ENCODE measurements at places on chromosomes 3 and 15.

DNA sequence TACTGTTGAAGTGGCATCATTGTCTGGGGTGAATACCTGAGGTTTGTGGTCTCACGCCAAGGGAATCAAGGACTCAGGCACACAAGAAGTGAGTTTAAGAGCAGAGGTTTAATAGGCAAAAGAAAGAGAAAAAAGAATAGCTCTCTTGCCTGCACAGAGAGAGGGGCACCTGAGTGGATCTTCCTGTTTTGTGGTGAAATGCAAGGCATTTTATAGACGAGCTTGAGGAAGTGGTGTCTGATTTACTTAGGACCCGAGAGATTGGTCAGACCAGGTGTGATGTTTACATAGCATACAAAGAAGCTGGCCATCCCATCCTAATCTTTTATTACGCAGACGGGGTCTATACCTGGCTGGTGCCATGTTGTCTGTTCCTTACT is 13.2 kb downstream of the CCR5 start:
- no peak for DNase-seq

- DNase-seq = no peak
Observed at GRCh38 chr3:14434126-14434497, 31.7 kb downstream of the SLC6A6 start.

GRCh38 chr15:95368755-95369601 is 961.5 kb upstream of the NR2F2 start:
- no peak for DNase-seq

DNA sequence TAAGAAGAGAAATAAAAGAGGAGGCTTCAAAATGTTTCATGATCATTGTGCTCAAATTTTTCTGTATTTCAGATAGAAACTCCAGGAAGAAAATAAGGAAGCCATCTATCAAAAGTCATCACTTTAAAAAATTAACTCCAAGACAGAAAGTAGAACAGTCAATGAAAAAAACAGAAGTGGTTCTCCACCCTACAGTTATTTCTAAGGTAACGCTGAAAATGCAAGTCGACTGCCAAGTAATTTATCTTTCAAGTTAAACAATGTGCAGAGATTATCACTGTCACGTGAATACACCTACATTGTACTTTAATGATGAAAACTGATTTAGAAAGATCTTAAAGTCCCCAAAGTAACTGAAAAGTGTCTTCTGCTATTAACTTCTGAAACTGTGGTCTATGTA is 78.5 kb upstream of the SNRPA1 start:
- DNase-seq = no peak

DNA sequence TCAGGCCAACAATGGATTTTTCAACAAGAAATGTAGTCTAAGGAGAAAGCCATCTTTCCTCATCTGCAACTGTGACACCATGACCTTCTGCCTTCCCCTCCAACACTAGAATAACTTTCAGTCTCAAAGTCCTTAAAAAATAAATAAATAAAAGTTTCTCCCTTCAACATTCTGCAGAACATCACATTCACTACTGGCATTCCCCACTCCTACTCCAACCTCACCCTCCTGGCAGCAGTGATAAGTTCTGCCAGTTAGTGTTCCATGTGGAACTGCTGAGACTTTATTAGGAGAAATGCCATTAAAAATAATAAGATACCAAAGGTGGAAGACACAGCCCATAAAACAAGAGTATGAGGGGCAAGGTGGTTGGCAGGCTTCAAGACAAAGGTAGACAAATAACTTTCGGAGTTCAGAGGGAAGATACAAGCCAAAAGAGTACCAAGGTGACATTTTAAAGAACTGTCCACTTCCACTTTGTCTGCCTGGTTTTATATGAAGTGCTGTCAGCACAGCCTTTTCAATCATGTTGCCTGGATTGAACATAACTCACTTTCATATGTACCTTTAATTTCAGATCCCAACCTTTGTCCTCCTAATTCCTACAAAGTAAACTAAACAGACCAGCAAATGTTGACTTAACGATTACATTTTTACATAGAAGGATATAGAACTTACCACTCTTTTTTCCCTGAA is 37.5 kb upstream of the RSL24D1 start:
- no peak for DNase-seq

DNA sequence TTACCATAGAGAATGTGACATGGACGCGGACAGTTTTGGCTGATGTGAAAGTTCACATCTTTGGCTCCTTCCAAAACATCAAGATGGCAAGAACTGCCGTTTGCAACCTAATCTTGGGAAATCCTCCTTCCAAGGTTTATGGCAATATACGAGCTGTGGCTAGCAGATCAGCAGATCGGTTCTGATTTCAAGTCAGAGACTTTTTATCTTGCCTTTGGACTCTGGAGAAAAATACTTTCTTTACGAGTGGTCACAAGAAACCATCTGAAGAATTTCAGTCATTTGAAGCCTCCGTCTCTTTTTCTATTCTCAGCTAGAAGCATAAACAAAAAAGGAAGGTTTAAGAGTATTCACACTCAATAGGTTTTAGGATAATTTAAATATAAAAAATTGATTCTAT is 153.5 kb upstream of the MEIS2 start:
- DNase-seq = no peak

GRCh38 chr15:59688423-59688781 is 718 bp downstream of the BNIP2 start:
- DNase-seq = no peak

GRCh38 chr3:78154521-78155186 is 1114.8 kb downstream of the ROBO2 start:
- no peak for DNase-seq

DNA sequence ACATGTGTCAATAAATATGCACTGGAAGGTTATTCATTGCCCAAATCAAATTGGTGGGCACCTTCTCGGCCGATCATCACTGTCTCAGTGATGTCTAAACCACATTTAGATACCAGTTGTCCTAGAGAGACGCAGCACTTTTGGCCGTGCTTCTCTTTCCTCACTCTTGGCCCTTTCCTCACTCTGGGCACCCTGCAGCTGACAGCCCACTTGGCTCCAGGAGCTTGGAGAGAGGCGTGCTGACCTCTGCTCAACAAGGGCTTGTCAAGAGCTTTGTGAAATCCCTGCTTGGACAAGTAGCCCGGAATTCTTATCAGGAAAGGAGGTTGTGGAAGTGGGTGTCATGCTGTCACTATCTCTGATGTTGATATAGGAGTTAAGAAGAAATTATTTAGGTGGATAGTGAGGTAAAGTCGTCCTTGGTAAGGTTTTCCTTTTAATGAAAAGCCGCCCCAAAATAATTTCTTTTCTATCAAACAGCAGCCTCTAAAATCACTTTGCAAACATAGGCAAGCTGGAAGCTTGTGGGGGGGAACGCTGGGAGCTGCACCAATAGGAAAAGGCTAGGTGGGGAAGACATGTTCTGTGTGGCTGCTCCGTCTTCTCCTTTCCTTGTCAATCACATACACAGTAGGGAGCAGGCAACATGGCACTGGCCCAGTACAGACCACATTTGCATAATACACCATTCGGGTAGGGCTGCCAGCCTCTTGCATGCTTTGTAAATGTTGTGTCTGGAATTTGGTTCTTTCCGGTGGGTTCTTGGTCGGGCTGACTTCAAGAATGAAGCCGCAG is 126.8 kb upstream of the UBE3A start:
- no peak for DNase-seq

DNA sequence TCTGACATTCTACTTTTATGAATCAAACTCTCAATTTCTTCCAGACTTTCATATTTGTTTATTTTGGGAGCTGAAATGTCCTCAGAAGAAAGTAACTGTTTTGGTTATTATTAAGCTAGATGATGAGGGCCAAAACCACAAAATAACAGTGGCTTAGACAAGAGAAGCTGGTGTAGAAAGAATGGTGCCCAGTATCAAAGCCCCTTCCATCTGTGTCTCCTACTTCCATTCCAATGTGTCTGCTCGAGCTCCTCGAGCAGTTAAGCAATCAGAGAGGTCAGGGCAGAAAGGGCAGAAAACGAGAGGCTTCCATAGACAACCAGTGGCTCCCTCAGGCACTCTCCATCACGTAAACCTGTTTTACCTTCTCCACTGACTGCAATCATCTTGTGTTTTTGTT is 59.7 kb upstream of the MAGI1 start:
- no peak for DNase-seq

GRCh38 chr3:14505001-14505802 is 34.9 kb downstream of the GRIP2 start:
- no peak for DNase-seq

- no peak for DNase-seq
Observed at GRCh38 chr15:65085990-65086679, 9.6 kb downstream of the KBTBD13 start.

All from activated gamma-delta T cell treated with anti-CD3 and anti-CD28 coated beads, Interleukin-2, amount 50 U/mL, for 16 hours (primary cell).